Activated CD4-positive, alpha-beta T cell treated with anti-CD3 and anti-CD28 coated beads, Interleukin-2, amount 10 ng/mL, durations not matched to agents 7 days and 5 days (primary cell): ENCODE measurements at places on chromosomes 2 and 18. TPM values are rescaled to one million over a fixed set of nuclear protein-coding genes. Genes with fewer than 3 reads are reported as not detected.

PTRHD1 gene
- total RNA-seq, result 33.1 TPM

ANKRD30BL gene
- total RNA-seq, result not detected

MDH1B gene
- 0.40 TPM for total RNA-seq

MLPH gene
- not detected for total RNA-seq

MAIP1 gene
- 20.6 TPM for total RNA-seq

CYP1B1 gene
- 13.8 TPM for total RNA-seq

SFTPB gene
- total RNA-seq, result not detected

GNLY gene
- total RNA-seq, result 72.9 TPM

TLX2 gene
- 0.40 TPM for total RNA-seq

IL1RL1 gene
- total RNA-seq, result not detected

SERPINB10 gene
- not detected for total RNA-seq

ERBB4 gene
- not detected for total RNA-seq

TSPYL6 gene
- total RNA-seq, result not detected

LYPD6 gene
- total RNA-seq, result not detected

TMEM198 gene
- total RNA-seq, result 0.44 TPM

CNDP1 gene
- not detected for total RNA-seq

IL1RN gene
- total RNA-seq, result 0.48 TPM

KCTD1 gene
- 4.2 TPM for total RNA-seq

TM4SF20 gene
- total RNA-seq, result not detected

PLCD4 gene
- total RNA-seq, result 0.30 TPM

ABCG8 gene
- not detected for total RNA-seq

REG3G gene
- total RNA-seq, result not detected

NPHP1 gene
- 0.27 TPM for total RNA-seq

DPP10 gene
- not detected for total RNA-seq

CRYGD gene
- total RNA-seq, result not detected

DNMT3A gene
- 55.9 TPM for total RNA-seq

B3GNT7 gene
- not detected for total RNA-seq
